ENCODE measurements at places on chromosomes 12 and 14. TPM values are rescaled to one million over a fixed set of nuclear protein-coding genes. Genes with fewer than 3 reads are reported as not detected.
A peak's percentile ranks its signal among the peaks of the same experiment; 100 is the strongest.

Gene GPD1
- total RNA-seq: 56.3 TPM

Gene SLC25A47
- total RNA-seq: 0.09 TPM

Gene KLRD1
- total RNA-seq: 0.58 TPM

Gene KIF21A
- 4.0 TPM for total RNA-seq

Gene KIF26A
- total RNA-seq: 7.4 TPM

Gene KCNH3
- total RNA-seq: 1.1 TPM

Gene MAP3K9
- 0.13 TPM for total RNA-seq

GRCh38 chr12:88035907-88036289 lies 6.7 kb upstream of the C12orf50 start:
- DNase-seq: no peak
- peaks cover 5% of the 10 kb centered on the region for H3K4me1 ChIP-seq
- no peaks in the 10 kb centered on the region for H3K27me3 ChIP-seq

DNA sequence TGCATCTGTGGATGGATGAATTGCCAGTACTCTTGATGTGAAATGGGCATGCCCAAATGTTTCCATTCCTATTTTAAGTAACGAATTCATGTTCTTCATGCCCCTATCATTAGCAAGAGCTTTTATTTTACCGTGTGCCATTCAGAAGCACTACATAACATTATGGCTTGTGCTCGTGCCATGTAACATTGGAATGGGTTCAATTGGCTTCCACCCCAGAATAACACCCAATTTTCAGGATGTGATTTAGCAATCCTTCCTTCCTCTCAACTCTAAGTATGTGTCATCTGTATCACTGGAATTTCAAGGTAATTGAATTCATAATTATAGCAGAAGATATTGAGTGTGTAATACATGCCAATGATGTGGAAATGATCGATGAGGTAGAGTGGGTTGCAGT lies 145.8 kb upstream of the TMPO start:
- H3K27ac ChIP-seq: no peak overlapping the region
- DNase-seq: no peak
- H3K36me3 ChIP-seq: no peaks in the 10 kb centered on the region
- no peaks in the 10 kb centered on the region for H3K27me3 ChIP-seq
- H3K4me3 ChIP-seq: no peak overlapping the region

DNA sequence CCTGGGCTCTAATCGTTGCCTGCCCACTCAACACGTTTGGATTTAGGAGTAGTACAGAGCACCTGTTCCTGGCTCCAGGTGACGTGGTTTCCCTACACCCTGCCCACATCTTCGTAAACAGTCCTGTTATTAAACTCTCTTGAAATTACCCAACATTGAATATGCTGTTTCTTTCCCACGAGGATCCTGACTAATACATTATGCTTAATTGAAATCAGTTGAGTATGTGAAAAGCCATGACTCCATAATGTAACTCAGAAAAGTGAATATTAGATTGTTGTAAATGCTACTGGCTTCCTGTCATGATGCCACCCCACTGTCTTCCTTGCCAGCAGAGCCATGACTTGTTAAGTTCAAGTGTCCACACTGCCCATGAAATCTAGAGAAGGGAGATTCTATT lies 21.6 kb downstream of the AK7 start:
- H3K4me3 ChIP-seq: no peak overlapping the region
- H3K27ac ChIP-seq: no peak overlapping the region
- H3K27me3 ChIP-seq: no peaks in the 10 kb centered on the region
- DNase-seq: no peak

- DNase-seq: no peak
- H3K4me3 ChIP-seq: no peak overlapping the region
- no peaks in the 10 kb centered on the region for H3K27me3 ChIP-seq
- H3K27ac ChIP-seq: no peak overlapping the region
- H3K4me1 ChIP-seq: no peaks in the 10 kb centered on the region
Observed at GRCh38 chr12:120455302-120455701, 9.1 kb downstream of the GATC start.

GRCh38 chr12:19006626-19007137 lies 122.9 kb upstream of the PLEKHA5 start:
- H3K36me3 ChIP-seq: no peaks in the 10 kb centered on the region
- no peaks in the 10 kb centered on the region for H3K4me1 ChIP-seq
- H3K27me3 ChIP-seq: peaks cover 3% of the 10 kb centered on the region
- no peak overlapping the region for H3K27ac ChIP-seq
- no peak overlapping the region for H3K4me3 ChIP-seq
- DNase-seq: no peak

DNA sequence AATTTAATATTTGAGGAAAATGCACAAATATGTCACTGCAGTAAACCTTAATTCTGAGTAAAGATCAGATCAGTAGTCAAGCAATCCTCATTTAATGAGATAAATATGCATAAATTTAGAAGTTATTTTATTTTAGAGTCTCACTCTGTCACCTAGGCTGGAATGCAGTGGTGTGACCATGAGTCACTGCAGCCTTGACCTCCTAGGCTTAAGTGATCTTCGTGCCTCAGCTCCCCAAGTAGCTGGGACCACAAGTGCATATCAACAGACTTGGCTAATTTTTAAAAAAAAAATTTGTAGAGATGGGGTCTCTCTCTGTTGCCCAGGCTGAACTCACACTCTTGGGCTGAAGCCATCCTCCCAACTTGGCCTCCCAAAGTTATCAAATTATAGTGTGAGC lies 41.3 kb downstream of the LMO3 start:
- no peaks in the 10 kb centered on the region for H3K36me3 ChIP-seq
- no peak overlapping the region for H3K4me3 ChIP-seq
- H3K27ac ChIP-seq: no peak overlapping the region
- no peak for DNase-seq

GRCh38 chr12:59186451-59186850 lies 266.1 kb upstream of the LRIG3 start:
- H3K4me3 ChIP-seq: no peak overlapping the region
- DNase-seq: peak; percentile 66
- H3K36me3 ChIP-seq: no peaks in the 10 kb centered on the region
- H3K4me1 ChIP-seq: no peaks in the 10 kb centered on the region
- H3K27me3 ChIP-seq: no peaks in the 10 kb centered on the region
- no peak overlapping the region for H3K27ac ChIP-seq

- peak within 1 kb of the TSS; percentile 71 for H3K4me3 ChIP-seq
- H3K4me1 ChIP-seq: peaks cover 19% of the 10 kb centered on the region
- DNase-seq: peak; percentile 51
- peak within 1 kb of the TSS; percentile 95 for H3K27ac ChIP-seq
- peaks cover 19% of the 10 kb centered on the region for H3K27me3 ChIP-seq
- H3K36me3 ChIP-seq: peaks cover 15% of the 10 kb centered on the region
Observed at GRCh38 chr12:93571925-93572711, at the start of gene SOCS2. Gene SOCS2, plus strand, starts transcription at chr12:93572675. Its CDS starts 223 bp downstream, at chr12:93572898.

GRCh38 chr14:95713596-95714371 lies at the start of gene TCL1A:
Gene TCL1A, minus strand, starts transcription at chr14:95714125. Its CDS starts 59 bp downstream, at chr14:95714066.
- H3K36me3 ChIP-seq: no peaks in the 10 kb centered on the region
- H3K4me1 ChIP-seq: no peaks in the 10 kb centered on the region
- H3K4me3 ChIP-seq: no peak within 1 kb of the TSS

DNA sequence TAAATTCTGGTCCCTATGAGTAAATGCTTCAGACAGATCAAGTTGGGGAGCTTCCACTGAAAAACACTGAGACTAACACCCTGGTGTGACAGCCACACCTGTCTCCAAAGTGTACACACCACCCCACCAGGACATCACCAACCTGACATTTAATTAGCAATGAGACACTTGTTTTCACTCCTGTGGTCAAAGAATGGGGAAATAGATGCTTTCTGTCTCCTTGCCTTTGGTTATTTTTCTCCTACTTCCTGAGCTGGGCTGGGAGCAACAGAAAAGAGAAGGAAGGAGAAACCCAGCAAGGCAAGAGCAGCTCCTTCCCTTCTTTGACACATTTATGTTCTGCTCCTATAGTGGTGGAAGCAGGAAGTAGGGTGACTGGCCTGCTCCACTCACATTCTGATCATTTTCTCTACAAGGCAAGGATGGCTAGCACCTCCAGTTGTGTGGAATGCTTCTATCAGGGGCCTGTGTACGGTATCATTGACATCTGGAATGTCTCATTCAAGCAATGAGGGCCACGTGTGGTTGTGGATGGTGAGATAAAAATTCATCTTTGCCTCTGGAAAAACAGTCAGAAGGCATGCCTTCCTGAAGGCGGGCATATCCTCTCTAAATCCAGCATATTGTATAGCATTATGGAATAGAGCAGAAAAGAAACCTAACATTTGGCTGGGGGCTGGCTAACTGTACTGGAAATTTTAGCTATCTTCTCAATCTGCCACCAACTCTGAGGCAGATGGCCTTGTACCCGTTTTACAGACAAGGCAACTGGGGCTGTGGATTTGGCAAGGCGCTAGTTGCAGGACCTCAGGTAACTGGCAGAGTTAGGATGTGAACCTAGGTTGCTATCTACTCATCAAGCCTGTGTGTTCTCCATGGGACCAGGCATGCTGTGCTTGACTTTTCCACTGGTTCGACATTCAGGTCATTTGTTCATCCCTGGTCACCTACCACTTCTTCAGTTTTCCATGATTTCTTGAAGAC lies 24.8 kb upstream of the LGALS3 start:
- no peaks in the 10 kb centered on the region for H3K36me3 ChIP-seq
- no peak overlapping the region for H3K4me3 ChIP-seq
- peaks cover 38% of the 10 kb centered on the region for H3K4me1 ChIP-seq
- peak overlapping the region; percentile 91 for H3K27ac ChIP-seq

- H3K27ac ChIP-seq: no peak overlapping the region
- no peaks in the 10 kb centered on the region for H3K4me1 ChIP-seq
- no peak overlapping the region for H3K4me3 ChIP-seq
- DNase-seq: peak; percentile 46
- no peaks in the 10 kb centered on the region for H3K36me3 ChIP-seq
- no peaks in the 10 kb centered on the region for H3K27me3 ChIP-seq
Observed at GRCh38 chr14:63867933-63868921, 15.4 kb downstream of the SYNE2 start.

DNA sequence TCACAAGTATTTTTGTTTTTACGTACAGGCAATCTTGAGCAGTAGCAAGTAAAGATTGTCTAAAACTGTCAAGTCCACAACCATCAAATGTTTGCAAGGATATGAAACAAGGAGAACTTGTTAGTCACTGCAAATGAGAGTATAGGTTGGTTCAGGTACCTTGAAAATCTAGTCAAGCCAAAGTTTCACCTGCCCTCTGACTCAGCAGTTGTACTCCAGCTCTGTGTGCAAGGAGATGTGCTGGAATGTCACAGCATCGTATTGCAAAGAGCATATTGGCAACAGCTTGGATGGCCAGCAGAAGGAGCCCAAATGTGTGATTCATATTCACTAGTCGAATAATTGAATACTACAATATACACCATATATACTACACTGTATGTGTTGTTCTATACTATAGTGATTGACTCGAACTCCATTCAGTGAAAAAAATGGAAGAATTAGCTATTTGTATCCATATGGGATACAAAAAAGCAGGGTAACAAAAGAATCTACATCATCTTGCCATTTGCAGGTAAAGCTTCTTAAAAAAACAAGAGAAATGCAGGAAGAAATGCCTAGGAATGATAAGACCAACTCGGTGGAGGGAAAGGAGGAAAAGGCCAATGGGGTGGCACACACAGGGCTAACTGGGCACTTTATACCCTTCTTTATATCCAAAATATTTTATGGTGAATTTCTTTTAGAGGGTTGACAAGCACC lies 44.0 kb downstream of the EID3 start:
- H3K4me1 ChIP-seq: no peaks in the 10 kb centered on the region
- no peak for DNase-seq
- no peak overlapping the region for H3K27ac ChIP-seq
- H3K27me3 ChIP-seq: no peaks in the 10 kb centered on the region

DNA sequence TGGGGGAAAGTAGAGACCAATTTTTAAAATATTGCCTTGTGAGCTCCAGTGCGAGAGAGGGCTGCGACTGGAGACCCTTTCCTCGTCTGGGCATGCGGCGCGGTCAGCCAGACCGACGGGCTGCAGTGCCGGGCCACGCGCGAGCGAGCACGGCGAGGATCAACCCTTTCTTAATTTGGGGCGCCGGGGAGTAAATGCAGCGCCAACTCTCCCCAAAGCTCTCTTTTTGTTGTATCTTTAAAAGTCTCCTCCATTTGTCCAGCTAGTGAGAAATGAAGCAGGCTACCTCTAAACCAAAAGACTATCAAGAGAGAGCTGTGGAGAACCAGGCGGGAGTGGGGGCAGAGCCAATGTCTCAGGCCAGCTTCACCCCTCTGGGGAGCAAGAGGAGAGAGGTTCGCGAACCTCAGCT lies 1.4 kb downstream of the SIX1 start:
- H3K36me3 ChIP-seq: peaks cover 23% of the 10 kb centered on the region
- peak overlapping the region; percentile 92 for H3K4me3 ChIP-seq
- H3K27me3 ChIP-seq: peaks cover 66% of the 10 kb centered on the region
- peak; percentile 54 for DNase-seq
- peaks cover 27% of the 10 kb centered on the region for H3K4me1 ChIP-seq

DNA sequence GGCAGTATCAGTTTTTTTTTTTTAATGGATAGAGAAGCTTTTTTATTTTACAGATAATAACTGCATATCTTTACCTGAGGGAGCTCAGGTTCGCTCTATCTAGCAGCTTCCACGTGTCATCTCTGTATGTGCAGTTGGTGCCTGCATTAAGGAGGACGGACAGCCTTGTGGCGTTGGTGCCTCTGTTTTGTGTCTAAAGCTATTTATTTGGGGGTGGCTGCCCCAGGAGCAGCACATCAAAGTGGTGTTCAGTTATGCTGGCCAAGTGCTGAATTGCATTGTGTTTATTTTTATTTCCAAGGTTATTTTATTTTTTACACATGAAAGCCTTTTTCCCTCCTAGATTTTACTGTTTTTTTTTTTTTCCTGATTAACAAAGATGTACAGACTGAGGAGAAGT lies 59.7 kb downstream of the RASSF3 start:
- peak overlapping the region; percentile 26 for H3K27ac ChIP-seq
- H3K4me3 ChIP-seq: no peak overlapping the region
- peaks cover 41% of the 10 kb centered on the region for H3K4me1 ChIP-seq
- no peak for DNase-seq
- H3K27me3 ChIP-seq: no peaks in the 10 kb centered on the region

DNA sequence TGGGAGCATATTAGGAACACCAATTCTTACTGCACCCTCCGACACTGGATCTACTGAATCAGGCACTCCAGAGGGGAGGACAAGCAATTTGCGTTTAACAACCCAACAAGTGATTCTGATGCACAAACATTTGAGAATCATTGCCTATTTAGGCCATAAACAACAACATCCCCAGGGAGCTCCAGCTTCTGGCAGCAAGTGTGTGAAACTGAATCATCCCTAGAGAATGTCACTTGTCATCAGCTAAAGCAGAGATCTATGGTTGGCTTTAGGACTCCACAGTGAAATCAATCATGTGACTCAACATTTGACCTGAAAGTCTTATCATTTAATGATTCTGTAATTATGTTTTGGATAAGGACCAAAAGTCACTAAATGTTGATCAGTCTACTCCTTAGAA lies 505.0 kb upstream of the FLRT2 start:
- no peaks in the 10 kb centered on the region for H3K36me3 ChIP-seq
- no peaks in the 10 kb centered on the region for H3K4me1 ChIP-seq
- DNase-seq: peak; percentile 26
- no peak overlapping the region for H3K27ac ChIP-seq
